CD4-positive, alpha-beta T cell treated with Interleukin-4 for 1 hour (primary cell): ENCODE measurements at places on chromosomes 3 and 15.

DNA sequence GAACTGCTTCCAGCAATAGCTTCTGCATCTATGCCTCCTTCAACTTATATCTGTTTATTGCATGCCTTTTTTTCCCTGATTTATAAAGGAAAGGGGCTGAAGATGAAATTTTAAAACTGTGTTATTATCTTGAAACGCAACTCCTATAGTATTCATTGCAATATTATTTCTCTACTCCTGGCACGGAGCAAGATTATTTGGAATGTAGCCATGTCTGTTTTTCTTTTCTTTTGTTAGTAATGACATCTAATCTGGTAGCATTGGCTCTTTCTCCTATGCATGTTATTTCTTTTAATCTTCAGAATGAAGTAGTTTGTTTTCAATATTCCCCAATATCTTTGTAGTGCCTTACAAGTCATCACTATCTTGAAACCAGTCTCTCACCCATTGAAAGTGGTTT, 33.6 kb downstream of the KCNMB2 start:
- no peak for DNase-seq

DNA sequence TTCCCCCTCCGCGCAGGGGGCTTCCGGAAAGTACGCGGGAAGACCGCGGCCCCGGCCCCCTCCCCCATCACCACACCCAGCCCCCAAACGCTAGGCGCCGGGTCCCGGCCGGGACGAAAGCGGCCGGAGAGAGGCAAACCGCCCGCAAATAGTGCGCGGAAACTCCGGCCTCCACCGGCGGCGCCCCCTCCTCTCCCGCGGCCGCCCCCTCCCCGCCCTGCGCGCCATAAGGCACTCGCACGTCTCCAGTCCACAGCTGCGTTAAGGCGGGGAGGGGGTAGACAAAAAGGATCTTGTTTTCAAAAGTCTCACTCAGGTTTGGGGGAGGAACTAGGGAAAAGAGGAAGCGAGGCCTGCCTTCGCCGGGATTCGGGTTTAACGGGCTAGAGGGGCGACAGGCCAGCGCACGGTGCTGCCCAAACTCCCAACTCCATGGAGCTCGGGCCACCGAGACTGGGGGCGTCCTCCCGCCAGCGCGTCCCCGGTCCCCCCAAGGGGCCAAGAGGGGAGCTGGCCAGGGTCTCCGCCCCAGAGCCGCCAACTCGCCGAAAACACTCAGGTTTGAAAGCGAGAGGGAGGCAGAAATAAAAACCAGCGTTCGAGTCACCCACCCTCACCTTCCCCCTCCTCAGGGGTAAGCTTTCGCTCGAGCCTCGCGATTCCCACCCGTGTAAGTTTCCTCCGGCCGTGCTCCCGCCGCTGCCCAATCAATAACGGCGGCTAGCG, 1.8 kb downstream of the ANP32A start:
- peak; percentile 64 for DNase-seq

DNA sequence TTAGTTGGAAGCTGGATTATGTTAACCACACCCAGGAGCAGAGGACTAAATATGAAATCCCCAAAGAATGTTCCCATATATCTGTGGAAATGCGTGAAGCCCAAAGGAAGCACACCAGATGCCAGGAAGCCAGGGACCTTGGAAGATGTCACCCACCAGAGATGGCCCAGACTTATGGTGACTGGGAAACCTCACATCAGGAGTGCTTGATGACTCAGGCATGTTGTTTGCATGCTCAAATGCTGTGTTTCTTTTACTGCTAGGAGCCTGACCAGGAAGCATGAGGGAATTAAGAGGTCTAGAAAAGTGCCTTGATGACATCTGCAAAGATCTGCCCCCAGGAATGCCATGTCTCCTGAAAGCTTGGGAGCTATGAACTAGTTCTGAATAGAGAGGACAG, 109.0 kb upstream of the SLC2A2 start:
- DNase-seq, result no peak

GRCh38 chr15:66211670-66212562, 41.6 kb downstream of the MEGF11 start:
- DNase-seq, result no peak

DNA sequence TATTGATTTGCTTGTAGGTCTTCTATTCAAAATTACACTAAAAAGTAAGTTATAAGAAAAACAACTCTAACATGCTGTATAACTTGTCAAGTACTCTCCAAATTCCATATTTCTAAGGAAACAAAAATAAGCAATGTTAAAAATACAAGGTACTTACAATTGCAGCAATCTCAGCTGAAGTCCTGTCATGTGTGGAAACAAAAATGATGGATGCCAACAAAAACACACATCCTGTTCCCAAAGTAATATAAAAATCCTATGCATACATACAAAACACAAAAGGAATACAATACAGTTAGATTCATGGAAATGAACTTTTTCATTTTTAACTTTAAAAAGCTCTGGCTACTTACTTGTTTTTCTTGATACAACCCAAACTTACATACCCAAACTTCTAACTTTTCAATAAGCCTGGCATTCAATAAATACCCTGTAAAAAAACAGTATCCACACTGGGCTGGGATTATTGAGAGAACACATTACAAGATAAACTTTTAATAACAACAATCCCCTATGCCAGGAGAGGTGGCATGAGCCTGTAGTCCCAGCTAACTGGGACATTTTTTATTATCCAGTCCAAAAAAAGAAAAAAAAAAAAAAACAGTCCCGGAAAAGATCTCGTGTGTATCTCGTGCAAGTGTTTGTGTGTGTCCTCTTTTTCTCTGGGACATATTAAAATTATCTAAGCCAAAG, 14.7 kb downstream of the CMTM6 start:
- DNase-seq, result no peak

- no peak for DNase-seq
Observed at GRCh38 chr3:58334506-58334884, 1.8 kb downstream of the PXK start.

GRCh38 chr15:68557469-68558317, 21.1 kb upstream of the CORO2B start:
- DNase-seq, result no peak

- DNase-seq, result no peak
Observed at GRCh38 chr3:16508591-16508995, 4.9 kb downstream of the RFTN1 start.

GRCh38 chr3:12993517-12994356, 79.5 kb downstream of the IQSEC1 start:
- no peak for DNase-seq

GRCh38 chr3:111895071-111895470, 36.0 kb downstream of the PHLDB2 start:
- DNase-seq, result no peak

DNA sequence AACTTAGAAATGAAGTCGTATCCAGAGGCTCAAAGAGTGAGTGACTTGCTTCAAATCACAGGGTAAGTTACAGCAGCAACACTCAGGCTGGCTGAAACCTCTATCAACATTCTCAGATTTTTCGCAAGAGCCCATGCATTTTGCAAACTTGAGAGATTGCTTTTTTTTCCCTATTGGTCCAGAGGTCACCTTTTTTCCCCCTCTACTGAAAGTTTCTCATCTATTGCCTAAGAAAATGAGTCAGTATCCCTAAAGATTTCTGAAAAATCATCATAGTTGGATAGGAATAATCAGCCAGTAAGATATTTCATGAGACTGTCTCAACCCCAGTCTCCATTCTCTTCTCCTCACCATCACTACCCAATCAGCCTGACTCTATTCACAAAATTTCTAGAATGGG, 410.6 kb downstream of the FOXP1 start:
- DNase-seq, result no peak

DNA sequence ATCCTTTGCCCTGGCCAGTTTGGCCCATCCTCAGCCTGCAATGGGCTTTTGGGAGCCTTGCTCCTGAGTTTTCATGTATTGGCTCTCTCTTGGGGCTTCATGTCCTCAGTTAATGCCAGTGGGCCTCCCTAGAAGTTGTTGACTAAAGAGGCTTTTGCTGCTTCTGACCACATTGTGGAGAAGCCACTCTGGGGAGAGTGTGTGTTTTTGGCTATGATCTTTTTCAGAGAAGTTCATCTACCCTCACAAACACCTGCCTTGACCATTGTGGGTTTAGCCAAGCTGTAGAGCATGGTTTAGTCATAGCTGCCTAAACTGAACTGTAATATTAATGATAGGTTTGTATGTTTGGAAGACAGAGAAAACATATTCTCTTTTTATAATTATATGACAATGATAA, 6.0 kb downstream of the MRAS start:
- no peak for DNase-seq

GRCh38 chr3:132486099-132486498, 68.8 kb downstream of the DNAJC13 start:
- DNase-seq, result no peak

GRCh38 chr3:14632442-14632930, 19.1 kb upstream of the CCDC174 start:
- DNase-seq, result no peak

GRCh38 chr3:182620723-182621434, 172.4 kb upstream of the ATP11B start:
- no peak for DNase-seq

- no peak for DNase-seq
Observed at GRCh38 chr3:124896824-124897526, 9.8 kb upstream of the ITGB5 start.

DNA sequence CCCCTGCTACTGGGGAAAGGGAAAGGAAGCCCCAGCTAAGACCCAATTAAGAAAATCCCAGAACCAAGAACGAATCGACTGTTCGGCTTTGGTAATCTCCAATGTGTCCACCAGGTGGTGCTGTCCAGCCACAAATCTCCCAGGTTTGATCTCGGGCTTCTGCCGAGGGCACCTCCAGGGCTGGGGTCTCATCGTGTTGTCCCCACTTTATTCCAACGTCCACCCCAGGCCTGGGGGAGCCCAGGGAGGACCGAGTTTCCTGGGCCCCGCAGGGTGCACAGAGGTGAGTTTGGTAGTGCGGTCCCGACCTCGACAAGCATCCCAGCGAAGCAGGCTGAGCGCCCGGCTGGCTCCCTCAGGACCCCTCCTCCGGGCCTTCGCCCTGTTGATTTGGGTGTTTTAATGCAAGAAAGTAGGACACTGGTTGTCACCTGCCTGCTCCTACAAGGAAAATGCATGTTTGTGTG, 185.1 kb downstream of the GOLGA6L6 start:
- DNase-seq, result peak; percentile 76
